Naive B cell (primary cell): ENCODE measurements at places on chromosomes 1 and 21. TPM values are rescaled to one million over a fixed set of nuclear protein-coding genes. Genes with fewer than 3 reads are reported as not detected.

Gene CR1
- 24.7 TPM for polyA plus RNA-seq

- H3K36me3 ChIP-seq, result no peaks in the 10 kb centered on the region
- no peak overlapping the region for H3K27ac ChIP-seq
- no peak overlapping the region for H3K4me3 ChIP-seq
- no peaks in the 10 kb centered on the region for H3K27me3 ChIP-seq
- DNase-seq, result no peak
These were observed 30.6 kb upstream of the USP24 start for GRCh38 chr1:55245781-55246180.

Gene CYP4X1
- not detected for polyA plus RNA-seq

Gene THRAP3
- 136 TPM for polyA plus RNA-seq

- H3K4me1 ChIP-seq, result no peaks in the 10 kb centered on the region
- no peaks in the 10 kb centered on the region for H3K27me3 ChIP-seq
- no peak overlapping the region for H3K27ac ChIP-seq
- H3K4me3 ChIP-seq, result no peak overlapping the region
- DNase-seq, result no peak
These were observed 24.3 kb upstream of the ENO1 start for GRCh38 chr1:8902765-8903164.

Gene PODN
- not detected for polyA plus RNA-seq

DNA sequence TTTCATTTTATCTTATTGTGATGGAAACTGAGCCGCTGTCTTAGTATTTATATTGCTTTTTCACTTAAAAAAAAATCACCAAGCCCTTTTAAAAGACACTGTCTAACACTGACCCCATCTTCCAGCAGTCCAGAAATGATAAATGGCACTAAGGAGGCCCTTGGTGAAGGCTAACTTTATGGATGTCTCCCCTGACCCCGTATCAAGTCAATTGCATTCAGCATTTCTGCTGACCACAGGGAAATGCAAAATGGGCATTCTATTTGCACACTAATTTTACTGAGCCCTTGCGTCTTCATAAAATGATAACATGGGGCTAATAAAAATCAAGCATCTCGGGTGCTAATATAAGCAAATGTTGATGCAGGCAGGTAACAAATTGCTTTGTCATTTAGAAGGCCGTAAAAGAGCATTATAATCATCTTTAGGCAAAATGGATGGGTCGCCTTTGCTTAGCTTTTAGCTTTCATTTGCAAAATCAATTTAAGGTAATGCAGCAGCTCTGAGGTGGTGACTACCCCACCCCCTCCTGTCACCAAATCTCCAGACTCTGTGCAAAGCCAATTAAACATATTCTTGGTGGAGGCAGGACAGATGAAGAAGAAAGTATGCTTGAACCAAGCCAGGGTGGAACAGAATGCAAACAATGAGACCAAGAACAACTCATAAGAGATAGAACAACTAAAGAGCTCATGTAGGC is 110.8 kb downstream of the BEND5 start:
- no peak overlapping the region for H3K4me3 ChIP-seq
- H3K4me1 ChIP-seq, result no peaks in the 10 kb centered on the region
- H3K27ac ChIP-seq, result no peak overlapping the region
- peaks cover 13% of the 10 kb centered on the region for H3K27me3 ChIP-seq
- DNase-seq, result no peak
- H3K36me3 ChIP-seq, result no peaks in the 10 kb centered on the region

Gene CD5L
- polyA plus RNA-seq, result not detected

- H3K27me3 ChIP-seq, result no peaks in the 10 kb centered on the region
- peaks cover 18% of the 10 kb centered on the region for H3K36me3 ChIP-seq
- H3K27ac ChIP-seq, result no peak overlapping the region
- H3K4me3 ChIP-seq, result no peak overlapping the region
- peaks cover 21% of the 10 kb centered on the region for H3K4me1 ChIP-seq
These were observed 73.7 kb downstream of the LAMC1 start for GRCh38 chr1:183096894-183097293.

Gene OR10J1
- not detected for polyA plus RNA-seq

DNA sequence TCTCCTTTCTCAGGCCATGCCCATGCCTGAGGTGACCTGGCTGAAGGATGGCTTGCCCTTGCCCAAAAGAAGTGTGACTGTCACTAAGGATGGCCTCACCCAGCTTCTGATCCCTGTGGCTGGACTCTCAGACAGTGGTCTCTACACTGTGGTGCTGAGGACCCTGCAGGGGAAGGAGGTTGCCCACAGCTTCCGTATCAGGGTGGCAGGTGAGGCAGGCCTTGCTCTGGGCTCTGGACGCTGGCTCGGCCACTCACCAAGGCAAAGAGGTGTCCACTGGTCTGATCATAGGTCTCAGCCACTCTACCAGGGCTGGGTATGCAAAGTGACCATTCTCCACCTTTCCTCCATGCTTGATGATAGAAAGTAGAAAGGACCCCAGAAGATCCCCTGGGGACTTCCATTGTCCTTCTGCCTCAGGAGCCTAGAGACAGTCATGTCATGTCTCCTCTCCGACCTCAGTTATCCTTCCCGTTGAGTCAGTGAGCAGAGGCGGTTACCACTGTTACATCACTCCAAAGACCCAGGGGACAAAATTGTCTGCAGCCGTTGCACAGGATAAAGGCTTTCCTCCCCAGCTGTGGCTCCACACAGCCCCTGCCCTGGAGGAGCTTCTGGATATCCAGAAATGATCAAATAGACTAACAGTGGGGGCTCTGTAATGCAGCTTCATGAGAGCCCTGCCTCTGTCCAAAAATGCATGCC is 34.2 kb downstream of the IGFN1 start:
- H3K36me3 ChIP-seq, result no peaks in the 10 kb centered on the region
- DNase-seq, result no peak
- H3K4me3 ChIP-seq, result no peak overlapping the region
